ENCODE measurements at places on chromosomes 7 and 10.

DNA sequence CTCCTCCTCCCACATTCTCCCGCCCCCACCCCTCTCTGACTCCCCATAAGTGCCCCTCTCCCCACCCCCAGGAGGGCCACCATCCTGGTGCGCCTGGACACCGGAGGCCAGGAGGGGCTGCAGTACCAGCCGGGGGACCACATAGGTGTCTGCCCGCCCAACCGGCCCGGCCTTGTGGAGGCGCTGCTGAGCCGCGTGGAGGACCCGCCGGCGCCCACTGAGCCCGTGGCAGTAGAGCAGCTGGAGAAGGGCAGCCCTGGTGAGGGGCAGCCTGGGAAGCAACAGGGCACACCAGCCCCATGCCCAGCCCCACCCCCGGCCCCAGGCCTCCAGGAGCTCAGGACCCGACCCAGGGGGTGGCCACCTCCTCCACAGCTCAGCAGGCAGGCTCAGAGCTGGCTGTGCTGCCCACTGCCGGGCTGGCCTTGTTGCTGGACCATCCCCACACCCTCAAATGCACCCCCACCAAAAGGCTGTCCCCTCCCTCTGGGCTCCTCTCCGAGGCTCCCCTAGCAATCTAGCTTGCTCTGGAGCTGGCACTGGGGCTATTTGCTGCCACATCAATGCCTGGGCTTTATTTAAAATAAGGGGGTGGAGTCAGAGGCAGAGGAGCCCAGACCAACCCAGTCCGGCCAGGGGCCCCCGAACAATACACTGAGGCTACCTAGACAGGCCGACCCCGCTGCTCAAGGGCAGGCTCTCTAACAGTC lies 14.8 kb downstream of the ATG9B start:
- no peak for DNase-seq

- no peak for DNase-seq
Observed at GRCh38 chr7:79337717-79338116, 115.8 kb downstream of the MAGI2 start.

- no peak for DNase-seq
Observed at GRCh38 chr7:146892151-146892550, 775.5 kb downstream of the CNTNAP2 start.

GRCh38 chr7:81173766-81174281 lies 255.0 kb upstream of the SEMA3C start:
- no peak for DNase-seq

DNA sequence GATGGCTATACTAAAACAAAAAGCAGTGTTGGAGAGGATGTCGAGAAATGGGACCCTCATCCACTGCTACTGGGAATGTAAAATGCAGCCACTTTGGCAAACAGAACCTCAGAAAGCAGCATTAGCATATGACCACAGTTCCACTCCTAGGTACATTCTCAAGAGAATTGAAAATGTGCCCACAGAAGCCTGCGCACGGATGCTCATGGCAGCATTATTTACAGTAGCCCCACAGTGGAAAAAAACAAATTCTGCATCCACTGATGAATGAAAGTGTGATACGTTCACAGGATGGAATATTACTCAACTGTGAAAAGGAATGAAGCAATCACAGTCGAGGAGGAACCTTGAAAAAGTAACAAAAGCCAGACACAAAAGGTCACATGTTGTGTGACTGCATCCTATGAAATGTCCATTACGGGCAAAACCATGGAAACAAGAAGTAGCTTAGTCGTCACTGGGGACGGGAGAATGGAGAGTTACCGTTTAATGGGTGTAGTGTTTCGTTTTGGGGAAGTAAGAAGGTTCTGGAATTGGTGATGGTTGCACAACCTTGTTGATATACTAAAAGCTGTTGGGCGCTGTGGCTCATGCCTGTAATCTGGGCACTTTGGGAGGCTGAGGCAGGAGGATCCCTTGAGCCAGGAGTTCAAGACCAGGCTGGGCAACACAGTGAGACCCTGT lies 2.5 kb upstream of the UPK3B start:
- DNase-seq: no peak

DNA sequence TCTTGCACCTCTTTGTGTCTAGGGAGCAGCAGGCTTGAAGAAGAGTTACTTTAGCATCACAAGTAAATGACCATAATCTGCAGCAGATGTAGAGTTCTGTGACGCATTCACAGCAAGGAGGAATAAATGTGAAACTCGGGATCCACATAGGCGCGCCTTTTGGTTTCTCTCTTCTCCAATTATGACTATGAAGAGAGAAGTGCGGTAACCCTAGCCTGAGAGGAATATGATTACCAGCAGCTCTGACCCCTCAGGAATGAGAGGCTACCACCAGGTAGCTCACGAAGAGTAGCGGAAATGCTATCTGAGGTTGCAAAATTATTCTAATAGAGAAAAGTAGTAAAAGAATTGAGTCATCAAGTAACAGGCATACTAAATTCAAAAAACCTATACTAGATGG lies 25.2 kb upstream of the DMTF1 start:
- DNase-seq: no peak

GRCh38 chr10:3494131-3494837 lies 290.7 kb downstream of the KLF6 start:
- no peak for DNase-seq

DNA sequence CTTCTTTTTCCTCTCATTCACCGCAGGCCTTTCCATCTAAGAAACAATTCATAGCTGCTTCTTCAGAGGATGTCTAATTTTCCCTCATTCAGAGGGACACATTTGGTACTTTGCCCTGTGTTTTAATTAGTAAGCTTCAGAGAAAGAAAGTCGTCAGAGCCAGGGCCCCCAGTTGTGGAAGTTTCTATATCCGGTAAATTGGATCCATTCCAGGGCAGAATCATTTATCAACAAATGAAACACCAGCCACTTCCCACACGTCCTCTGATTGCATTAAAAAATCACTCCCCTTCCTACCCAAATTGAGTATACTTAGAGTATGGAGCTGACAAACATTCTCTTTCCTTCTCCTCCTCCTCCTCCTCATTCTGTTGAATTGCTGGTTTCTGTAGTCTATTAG lies 205.8 kb upstream of the HDAC9 start:
- DNase-seq: no peak

- DNase-seq: no peak
Observed at GRCh38 chr7:91149341-91150246, 114.6 kb upstream of the FZD1 start.

DNA sequence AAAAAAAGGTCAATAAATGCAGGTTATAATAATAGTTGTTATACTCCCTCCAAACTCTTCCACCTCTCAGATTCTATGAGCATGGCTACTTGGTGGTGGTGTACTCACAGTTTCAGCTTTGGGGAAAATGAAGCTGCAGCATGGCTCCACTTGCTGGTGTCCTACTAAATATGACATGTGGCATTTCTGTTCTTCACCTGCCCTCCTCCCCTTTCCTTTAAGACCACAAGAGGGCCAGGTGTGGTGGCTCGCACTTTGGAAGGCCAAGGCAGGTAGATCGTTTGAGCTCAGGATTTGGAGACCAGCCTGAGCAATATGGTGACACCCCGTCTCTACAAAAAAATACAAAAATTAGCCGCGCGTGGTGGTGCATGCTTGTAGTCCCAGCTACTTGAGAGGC lies 101.1 kb downstream of the SLC37A3 start:
- DNase-seq: no peak

GRCh38 chr7:34165466-34165865 lies 260.1 kb downstream of the BMPER start:
- no peak for DNase-seq

GRCh38 chr10:125768219-125768855 lies 7.3 kb downstream of the MMP21 start:
- no peak for DNase-seq
